ENCODE measurements at places on chromosomes 5 and 9. TPM values are rescaled to one million over a fixed set of nuclear protein-coding genes. Genes with fewer than 3 reads are reported as not detected.
A peak's percentile ranks its signal among the peaks of the same experiment; 100 is the strongest.

The NREP gene
- 163 TPM for total RNA-seq

The ABCA2 gene
- total RNA-seq: 22.4 TPM

The OSMR gene
- total RNA-seq: 1.5 TPM

The FOXD4L3 gene
- total RNA-seq: not detected

The ECSCR gene
- total RNA-seq: 1.6 TPM

The PRLR gene
- total RNA-seq: 2.5 TPM

GRCh38 chr5:132773601-132774355 lies 3.3 kb downstream of the SEPTIN8 start:
- DNase-seq: no peak

- no peak for DNase-seq
These were observed 510.5 kb downstream of the SEMA5A start for GRCh38 chr5:9035346-9035745.

DNA sequence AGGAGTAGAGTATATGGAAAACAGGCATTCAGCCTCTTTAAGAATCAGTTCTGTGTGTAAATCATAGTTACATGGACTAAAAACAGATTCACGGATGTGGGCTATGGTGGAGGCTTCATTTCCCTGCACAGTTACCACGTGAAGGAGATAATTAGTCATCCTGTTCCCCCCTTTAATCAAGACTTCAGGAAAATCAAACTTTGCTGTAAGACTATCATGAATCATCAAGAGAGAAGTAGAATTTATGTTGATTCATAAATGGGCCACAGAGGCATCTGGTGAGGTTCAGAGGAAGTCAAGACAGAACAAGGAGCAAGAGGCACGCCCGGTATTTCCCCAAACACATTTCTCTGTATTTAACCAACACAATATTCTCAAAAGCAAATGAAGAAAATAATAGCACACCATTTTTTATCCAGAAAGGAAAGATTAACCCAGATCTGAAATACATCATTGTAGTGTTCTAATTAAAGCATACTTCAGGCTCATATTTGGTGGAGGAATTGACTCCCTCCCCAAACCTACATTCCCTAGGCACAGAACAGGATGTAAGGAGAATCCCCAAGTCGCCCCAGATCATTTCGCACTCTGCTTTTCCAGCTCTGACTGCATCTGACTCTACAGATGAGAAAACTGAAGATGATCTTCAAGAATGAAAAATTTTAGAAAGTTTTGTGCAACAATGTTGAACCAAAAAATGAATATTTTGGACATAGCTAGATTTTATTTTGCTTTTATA lies 175.8 kb upstream of the GAS1 start:
- DNase-seq: no peak

- DNase-seq: no peak
These were observed 76.1 kb downstream of the FNIP1 start for GRCh38 chr5:131720714-131721113.

GRCh38 chr5:156354571-156354970 lies 27.6 kb downstream of the SGCD start:
- DNase-seq: no peak

DNA sequence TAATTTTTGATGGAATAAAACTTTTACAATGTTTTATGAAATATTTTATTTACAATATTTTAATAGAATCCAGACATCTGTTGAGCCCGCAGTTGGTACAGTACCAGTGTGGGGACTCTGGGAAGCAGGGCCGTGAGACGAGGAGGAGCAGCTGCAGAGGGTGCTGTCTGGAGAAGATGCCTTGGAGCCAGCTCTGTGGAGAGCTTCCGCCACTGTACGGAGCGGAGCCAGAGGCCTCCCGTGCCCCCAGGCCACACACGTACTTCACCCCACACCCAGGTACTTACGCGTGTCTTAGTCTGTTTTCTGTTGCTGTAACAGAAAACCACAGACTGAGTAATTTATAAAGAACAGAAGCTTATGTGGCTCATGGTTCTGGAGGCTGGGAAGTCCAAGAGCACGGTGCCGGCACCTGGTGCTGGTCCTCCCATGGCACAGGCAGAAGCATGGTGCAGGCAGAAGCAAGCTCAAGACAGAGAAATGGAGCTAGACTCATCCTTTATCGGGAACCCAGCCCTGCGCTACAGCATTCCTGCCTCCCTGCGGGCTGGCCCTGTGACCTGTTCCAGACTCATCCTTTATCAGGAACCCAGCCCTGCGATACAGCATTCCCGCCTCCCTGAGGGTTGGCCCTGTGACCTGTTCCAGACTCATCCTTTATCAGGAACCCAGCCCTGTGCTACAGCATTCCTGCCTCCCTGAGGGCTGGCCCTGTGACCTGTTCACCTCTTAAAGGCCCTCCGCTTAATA lies 23.3 kb downstream of the CEP72 start:
- DNase-seq: no peak

DNA sequence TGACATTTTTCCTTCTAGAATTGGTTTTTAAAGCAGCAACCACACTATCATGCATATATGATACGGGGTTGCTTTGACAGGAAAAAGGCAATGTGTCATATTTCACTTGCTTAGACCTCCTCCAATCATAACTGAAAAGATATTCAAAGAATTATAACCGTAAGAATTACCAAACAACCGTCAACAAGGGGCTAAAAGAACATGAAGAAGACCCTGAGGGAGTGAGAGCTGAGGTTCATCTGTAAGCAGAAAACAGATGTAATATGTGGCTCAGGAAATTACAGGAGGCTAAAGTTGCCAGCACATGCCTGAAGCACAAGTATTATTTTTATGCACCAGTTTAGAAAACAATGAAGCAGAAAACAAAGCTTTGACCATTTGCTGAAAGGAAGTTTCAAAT lies 78.9 kb downstream of the APBA1 start:
- DNase-seq: no peak

DNA sequence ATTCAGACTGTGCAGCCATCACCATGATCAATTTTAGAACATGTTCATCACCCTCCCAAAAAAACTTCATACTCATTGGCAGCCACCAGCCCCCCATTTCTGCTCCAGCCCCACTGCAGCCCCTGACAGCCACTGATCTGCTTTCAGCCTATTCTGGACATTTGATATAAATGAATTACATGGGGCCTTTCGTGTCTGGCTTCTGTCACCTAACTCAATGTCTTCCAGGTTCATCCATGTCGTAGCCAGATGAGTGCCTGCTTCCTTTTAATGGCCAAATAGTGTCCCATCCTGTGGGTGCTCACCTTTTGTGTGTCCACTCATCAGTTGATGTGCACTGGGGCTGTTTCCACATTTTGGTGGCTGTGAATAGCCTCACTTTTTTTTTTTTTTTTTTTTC lies 63.5 kb downstream of the HMCN2 start:
- DNase-seq: no peak

GRCh38 chr9:122159026-122159924 lies at the start of the genes MORN5 and NDUFA8:
TSS of gene MORN5 (plus strand) at chr9:122159908. CDS start at chr9:122159973, 65 bp downstream.
TSS of gene NDUFA8 (minus strand) at chr9:122159779. CDS start at chr9:122159677, 102 bp downstream.
- DNase-seq: peak; percentile 98

Data from H9 (cell line).